PC-9 (cell line): ENCODE measurements at places on chromosomes 2 and 18. TPM values are rescaled to one million over a fixed set of nuclear protein-coding genes. Genes with fewer than 3 reads are reported as not detected.

GRCh38 chr2:57536535-57537231, 509.9 kb upstream of the VRK2 start:
- no peaks in the 10 kb centered on the region for H3K4me1 ChIP-seq
- no peak for DNase-seq
- H3K27ac ChIP-seq, result no peak overlapping the region
- no peak overlapping the region for H3K4me3 ChIP-seq
- no peaks in the 10 kb centered on the region for H3K27me3 ChIP-seq

The COPS7B gene
- 46.3 and 52.9 TPM in 2 replicates for total RNA-seq

The ANKRD12 gene
- total RNA-seq, result 26.9 and 31.6 TPM in 2 replicates

DNA sequence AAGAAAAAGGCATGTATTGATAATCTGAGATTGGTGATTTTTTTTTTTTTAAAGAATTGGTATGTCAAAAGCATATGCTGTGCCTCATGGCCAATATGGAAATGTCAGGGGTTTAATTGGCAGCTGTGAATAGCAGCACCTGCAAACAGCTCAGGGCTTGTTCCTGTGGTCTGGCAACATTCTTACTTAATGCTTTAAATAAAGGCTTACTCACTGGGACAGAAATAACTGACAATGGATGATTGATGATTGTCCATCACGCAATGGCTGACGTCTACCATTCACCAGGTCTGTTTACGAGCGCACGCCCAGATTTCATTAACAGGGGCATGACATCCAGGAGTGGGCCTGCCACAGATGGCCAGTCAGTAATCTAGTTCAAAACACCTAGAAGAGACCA, 66.7 kb downstream of the ETAA1 start:
- no peaks in the 10 kb centered on the region for H3K36me3 ChIP-seq
- no peaks in the 10 kb centered on the region for H3K27me3 ChIP-seq
- no peak overlapping the region for H3K4me3 ChIP-seq
- peak; percentile 70 for DNase-seq

The CCL20 gene
- not detected in 2 replicates for total RNA-seq

DNA sequence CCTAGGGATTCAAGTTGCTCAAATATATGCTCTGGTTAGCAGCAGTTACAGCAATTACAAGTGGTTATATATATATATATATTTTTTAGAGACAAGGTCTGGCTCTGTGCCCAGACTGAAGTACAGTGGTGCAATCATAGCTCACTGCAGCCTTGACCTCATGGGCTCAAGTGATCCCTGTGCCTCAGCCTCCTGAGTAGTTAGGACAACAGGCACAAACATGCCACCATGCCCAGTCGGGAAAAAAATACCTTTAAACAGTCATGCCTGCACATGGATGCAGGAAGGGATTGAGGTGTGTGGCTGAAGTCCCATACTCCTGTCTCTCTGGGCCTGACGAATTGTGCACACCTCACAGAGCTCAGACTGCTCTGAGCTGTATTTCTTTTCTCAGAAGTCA, 19.6 kb upstream of the DNAH7 start:
- H3K36me3 ChIP-seq, result no peaks in the 10 kb centered on the region
- DNase-seq, result no peak
- H3K4me1 ChIP-seq, result no peaks in the 10 kb centered on the region
- H3K27ac ChIP-seq, result no peak overlapping the region
- H3K27me3 ChIP-seq, result no peaks in the 10 kb centered on the region

The STAT4 gene
- total RNA-seq, result 0.23 and 0.70 TPM in 2 replicates

- no peaks in the 10 kb centered on the region for H3K4me1 ChIP-seq
- no peak for DNase-seq
- H3K4me3 ChIP-seq, result no peak overlapping the region
- H3K27me3 ChIP-seq, result peaks cover 65% of the 10 kb centered on the region
Measured at GRCh38 chr2:5977477-5977876, 285.3 kb downstream of the SOX11 start.

The CD207 gene
- total RNA-seq, result not detected in 2 replicates

GRCh38 chr2:26640781-26641564, at the start of gene CIB4:
TSS of gene CIB4 (minus strand) at chr2:26641366. CDS start at chr2:26641314, 52 bp downstream.
- no peaks in the 10 kb centered on the region for H3K27me3 ChIP-seq
- DNase-seq, result peak; percentile 98
- H3K27ac ChIP-seq, result peak within 1 kb of the TSS; percentile 51
- H3K4me1 ChIP-seq, result peaks cover 35% of the 10 kb centered on the region

The PTPRM gene
- total RNA-seq, result 30.7 and 32.5 TPM in 2 replicates

The VAMP8 gene
- total RNA-seq, result 91.9 and 124 TPM in 2 replicates

The NEU2 gene
- total RNA-seq, result not detected in 2 replicates

GRCh38 chr2:133062931-133063665, 393.1 kb upstream of the LYPD1 start:
- DNase-seq, result no peak
- no peak overlapping the region for H3K27ac ChIP-seq
- no peak overlapping the region for H3K4me3 ChIP-seq
- no peaks in the 10 kb centered on the region for H3K4me1 ChIP-seq

The CRYGD gene
- total RNA-seq, result not detected in 2 replicates

The GREB1L gene
- 3.6 and 6.0 TPM in 2 replicates for total RNA-seq

DNA sequence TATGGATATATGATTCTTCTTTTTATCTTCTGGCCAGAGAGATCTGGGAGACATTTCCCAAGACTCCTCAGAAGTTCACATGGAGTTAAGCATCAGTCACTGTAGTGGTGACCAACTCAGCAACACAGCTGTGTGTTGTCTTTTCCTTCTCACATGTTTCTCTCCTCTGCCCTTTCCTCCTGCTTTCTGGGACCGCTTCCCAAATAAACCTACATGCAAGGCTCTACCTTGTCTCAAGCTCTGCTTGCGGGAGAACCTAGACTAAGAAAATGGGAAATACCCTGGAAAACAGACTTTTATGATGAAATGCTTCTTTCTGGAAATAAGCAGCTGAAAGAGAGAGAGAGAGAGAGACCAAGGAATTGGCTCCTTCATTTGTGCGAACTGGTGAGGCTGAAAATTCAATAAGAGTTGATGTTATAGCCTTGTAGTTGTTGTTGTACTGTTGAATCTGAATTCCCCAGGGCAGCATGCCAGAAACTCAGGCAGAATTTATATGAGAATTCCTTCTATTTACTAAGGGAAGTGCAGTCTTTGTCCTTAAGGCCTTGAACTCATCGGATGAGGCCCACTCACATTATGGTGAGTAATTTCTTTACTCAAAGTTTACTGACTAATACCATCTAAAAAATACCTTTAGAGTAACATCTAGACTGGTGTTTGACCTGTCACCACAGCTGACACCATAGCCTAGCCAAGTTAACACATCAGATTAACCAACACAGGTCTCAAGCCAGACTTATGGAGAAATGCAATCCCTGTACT, 22.7 kb upstream of the DSC1 start:
- no peak for DNase-seq
- no peaks in the 10 kb centered on the region for H3K27me3 ChIP-seq
- H3K4me1 ChIP-seq, result peaks cover 3% of the 10 kb centered on the region
- no peak overlapping the region for H3K4me3 ChIP-seq
- no peak overlapping the region for H3K27ac ChIP-seq
- no peaks in the 10 kb centered on the region for H3K36me3 ChIP-seq

GRCh38 chr18:55012008-55012407, 52.7 kb upstream of the CCDC68 start:
- H3K27me3 ChIP-seq, result no peaks in the 10 kb centered on the region
- no peak overlapping the region for H3K4me3 ChIP-seq
- no peak for DNase-seq

DNA sequence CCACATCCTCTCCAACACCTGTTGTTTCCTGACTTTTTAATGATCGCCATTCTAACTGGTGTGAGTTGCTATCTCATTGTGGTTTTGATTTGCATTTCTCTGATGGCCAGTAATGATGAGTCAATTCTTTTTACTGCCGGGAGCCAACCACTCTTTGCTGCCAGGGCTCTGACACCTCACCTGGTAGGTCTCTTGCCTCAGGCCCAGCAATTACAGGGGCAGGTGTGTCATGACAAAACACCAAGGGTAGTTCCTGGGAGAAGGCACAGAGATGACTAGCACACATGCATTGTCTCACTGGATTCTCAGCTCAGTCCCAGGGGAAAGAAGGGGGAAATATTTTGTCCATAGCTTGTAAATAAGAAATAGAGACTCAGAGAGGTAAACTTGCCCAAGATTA, 122.3 kb downstream of the CHST9 start:
- H3K27ac ChIP-seq, result peak overlapping the region; percentile 71
- H3K4me1 ChIP-seq, result 0 out of 2 replicates have a peak, but pooled peaks cover 8% of the 10 kb centered on the region
- H3K27me3 ChIP-seq, result no peaks in the 10 kb centered on the region
- H3K36me3 ChIP-seq, result no peaks in the 10 kb centered on the region
- H3K4me3 ChIP-seq, result no peak overlapping the region

GRCh38 chr18:61882296-61883004, 10.4 kb downstream of the RNF152 start:
- H3K4me3 ChIP-seq, result no peak overlapping the region
- no peaks in the 10 kb centered on the region for H3K27me3 ChIP-seq
- H3K4me1 ChIP-seq, result no peaks in the 10 kb centered on the region
- no peak for DNase-seq

GRCh38 chr2:11387100-11387390, 42.6 kb upstream of the ROCK2 start:
- no peak overlapping the region for H3K27ac ChIP-seq
- no peaks in the 10 kb centered on the region for H3K27me3 ChIP-seq
- no peak overlapping the region for H3K4me3 ChIP-seq

DNA sequence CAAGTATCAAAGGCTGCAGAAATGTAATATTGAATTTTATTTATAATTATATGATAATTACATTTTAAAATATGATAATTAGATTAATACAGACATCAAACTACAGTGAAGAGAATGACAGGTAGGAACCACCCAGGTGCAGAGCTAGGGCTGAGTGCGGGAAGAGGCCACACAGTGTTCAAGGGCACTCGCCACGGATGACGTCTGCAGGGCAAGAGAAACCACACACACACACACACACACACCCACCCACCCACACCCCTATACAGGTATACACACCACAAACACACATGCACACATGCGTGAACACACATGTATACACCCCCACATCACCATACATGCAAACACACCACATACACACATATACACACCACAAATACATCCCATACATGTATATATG, 41.2 kb downstream of the MBP start:
- peaks cover 64% of the 10 kb centered on the region for H3K4me1 ChIP-seq
- H3K4me3 ChIP-seq, result no peak overlapping the region
- H3K27me3 ChIP-seq, result no peaks in the 10 kb centered on the region

The GALR1 gene
- total RNA-seq, result not detected in 2 replicates

DNA sequence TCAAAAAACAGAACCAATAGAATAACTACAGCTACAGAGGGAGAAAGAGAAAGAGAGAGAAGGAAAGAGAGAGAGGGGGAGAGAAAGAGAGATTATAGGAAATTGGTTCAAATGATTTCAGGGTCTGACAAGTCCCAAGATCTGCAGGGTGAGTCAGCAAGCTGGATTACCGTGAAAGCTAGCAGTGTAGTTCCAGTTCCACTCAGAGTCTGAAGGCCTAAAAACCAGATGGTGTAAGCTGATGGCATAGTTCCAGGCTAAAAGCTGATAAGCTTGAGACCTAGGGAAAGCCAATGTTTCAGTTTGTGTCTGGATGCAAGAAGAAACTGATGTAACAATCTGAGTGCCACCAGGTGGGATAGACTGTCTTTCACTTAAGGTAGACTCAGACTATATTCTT, 397.7 kb downstream of the TRIB2 start:
- H3K27me3 ChIP-seq, result no peaks in the 10 kb centered on the region
- no peak for DNase-seq
- H3K4me3 ChIP-seq, result no peak overlapping the region
- H3K27ac ChIP-seq, result no peak overlapping the region
- no peaks in the 10 kb centered on the region for H3K4me1 ChIP-seq

DNA sequence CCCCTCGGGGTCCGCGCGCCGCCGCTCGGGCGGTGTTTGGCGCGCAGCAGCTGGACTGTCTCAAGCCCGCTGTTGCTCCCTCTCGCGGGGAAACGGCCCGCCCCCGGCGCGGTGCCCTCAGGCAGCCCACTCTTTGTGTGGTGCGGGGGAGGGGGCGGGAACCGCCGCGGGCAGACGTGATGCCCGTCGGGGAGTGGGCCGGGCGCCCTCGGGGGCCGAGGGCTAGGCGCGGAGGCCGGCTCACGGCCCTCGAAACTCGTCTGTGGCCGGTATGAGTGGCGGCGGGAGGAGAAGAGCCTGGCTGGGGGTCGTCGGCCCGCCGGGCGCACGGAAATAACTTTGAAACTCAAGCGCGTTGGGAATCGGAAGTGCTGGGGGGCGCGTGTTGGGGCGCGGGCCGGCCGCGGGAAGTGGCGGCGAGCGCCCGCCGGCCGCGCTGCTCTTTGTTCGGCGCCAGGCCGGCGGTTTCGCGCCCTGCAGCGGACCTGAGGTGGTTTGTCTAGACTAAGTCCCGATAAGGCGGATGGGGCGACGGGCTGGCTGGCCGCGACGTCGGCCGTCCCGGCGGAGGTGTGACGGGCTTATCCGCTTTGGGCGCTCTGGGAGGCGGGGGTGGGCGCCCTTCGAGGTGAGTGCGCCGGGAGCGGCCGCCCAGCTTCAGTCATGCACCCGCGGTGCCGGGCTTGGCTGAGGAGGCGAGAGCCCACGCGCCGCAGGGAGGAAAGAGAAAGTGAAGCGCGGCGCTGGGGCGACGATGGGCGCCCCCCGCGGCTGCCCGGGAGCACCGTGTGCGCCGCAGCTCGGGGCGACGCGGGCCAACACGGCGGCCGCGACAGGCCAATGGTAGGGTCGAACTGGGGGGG, 679 bp downstream of the PTMA start:
- no peaks in the 10 kb centered on the region for H3K27me3 ChIP-seq
- H3K4me3 ChIP-seq, result peak overlapping the region; percentile 100
- DNase-seq, result no peak

The CAPN14 gene
- total RNA-seq, result 0.35 TPM in 2 replicates

The KCNK3 gene
- total RNA-seq, result 0.08 TPM in 1 of 2 replicates, not detected in the other

The DUSP2 gene
- 4.0 and 5.2 TPM in 2 replicates for total RNA-seq

- no peak overlapping the region for H3K4me3 ChIP-seq
- no peak overlapping the region for H3K27ac ChIP-seq
- no peak for DNase-seq
- H3K27me3 ChIP-seq, result no peaks in the 10 kb centered on the region
- H3K36me3 ChIP-seq, result no peaks in the 10 kb centered on the region; the same call in 1 of the 2 replicates
Measured at GRCh38 chr2:241665731-241666440, 20.7 kb downstream of the DTYMK start.

- no peaks in the 10 kb centered on the region for H3K4me1 ChIP-seq
- H3K27ac ChIP-seq, result no peak overlapping the region
- H3K4me3 ChIP-seq, result no peak overlapping the region
- peaks cover 32% of the 10 kb centered on the region for H3K27me3 ChIP-seq
- no peak for DNase-seq
Measured at GRCh38 chr2:106734165-106734564, 151.8 kb downstream of the ST6GAL2 start.

- peak; percentile 38 for DNase-seq
- no peaks in the 10 kb centered on the region for H3K36me3 ChIP-seq
Measured at GRCh38 chr2:154158101-154158500, 286.4 kb downstream of the GALNT13 start.

DNA sequence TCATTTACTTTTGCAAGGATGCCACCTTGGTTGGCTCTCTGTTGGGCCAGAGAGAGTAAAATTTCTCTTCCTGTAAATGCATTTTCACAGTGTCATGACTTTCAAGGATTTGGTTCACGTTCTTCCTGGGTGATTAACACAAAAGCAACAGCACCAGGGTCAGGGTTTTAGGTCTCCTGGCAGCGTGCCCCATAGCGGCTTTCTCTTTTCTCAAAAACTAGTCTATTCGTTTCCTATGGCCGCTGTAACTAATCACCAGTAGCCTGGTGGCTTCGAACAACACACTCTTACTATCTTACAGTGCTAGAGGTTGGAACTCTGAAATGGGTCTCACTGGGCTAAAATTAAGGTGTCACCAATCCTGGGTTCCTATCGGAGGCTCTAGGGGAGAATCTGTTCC, 56.3 kb upstream of the ACMSD start:
- no peaks in the 10 kb centered on the region for H3K36me3 ChIP-seq
- H3K4me3 ChIP-seq, result no peak overlapping the region
- 0 out of 2 replicates have a peak, but pooled peaks cover under 1% of the 10 kb centered on the region for H3K4me1 ChIP-seq
- no peak overlapping the region for H3K27ac ChIP-seq
- H3K27me3 ChIP-seq, result no peaks in the 10 kb centered on the region
- DNase-seq, result no peak

The SP140 gene
- 0.58 and 0.83 TPM in 2 replicates for total RNA-seq
